Stimulated activated memory B cell treated with anti-CD40 and anti-IgM and Interleukin-4, amounts not matched to agents 10 μg/mL and 1 μg/mL and 100 μg/mL, for 72 hours (primary cell): ENCODE measurements at places on chromosomes 1 and 21.

DNA sequence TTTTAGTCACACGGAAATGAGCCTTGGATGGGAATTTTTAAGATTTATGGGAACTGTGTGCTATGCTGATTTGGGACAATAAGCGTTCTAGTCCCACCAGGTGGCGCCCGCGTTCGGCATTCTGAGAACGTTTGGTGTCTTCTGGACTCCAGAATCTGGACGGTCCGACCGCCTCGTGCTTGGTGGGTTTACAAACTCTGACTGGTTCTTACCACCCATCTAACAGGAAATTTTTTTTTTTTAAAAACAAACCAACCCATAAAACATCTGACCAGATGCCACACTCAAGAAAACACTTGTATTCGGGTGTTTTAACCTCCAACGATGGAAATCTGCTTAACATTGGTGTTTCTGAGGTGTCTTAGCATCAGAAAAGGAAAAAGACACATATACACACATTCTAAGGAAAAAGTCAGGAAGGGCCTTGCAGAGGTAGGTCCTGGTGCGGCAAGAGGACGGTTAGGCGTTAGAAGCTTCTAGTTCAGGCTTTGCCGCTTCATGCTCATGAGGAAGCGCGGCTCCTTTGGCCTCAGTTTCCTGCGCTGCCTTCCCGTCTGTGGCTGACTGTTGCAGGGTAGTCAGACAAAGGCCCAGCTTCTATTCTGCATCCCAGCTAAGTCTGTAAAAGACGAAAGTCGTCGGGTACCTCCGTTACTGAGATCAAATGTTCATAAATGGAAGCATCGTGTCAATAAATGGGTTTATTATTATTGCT lies 814 bp upstream of the DYRK3 start:
- no peak for ATAC-seq

GRCh38 chr1:55654171-55654570 lies 439.0 kb upstream of the USP24 start:
- ATAC-seq, result no peak

DNA sequence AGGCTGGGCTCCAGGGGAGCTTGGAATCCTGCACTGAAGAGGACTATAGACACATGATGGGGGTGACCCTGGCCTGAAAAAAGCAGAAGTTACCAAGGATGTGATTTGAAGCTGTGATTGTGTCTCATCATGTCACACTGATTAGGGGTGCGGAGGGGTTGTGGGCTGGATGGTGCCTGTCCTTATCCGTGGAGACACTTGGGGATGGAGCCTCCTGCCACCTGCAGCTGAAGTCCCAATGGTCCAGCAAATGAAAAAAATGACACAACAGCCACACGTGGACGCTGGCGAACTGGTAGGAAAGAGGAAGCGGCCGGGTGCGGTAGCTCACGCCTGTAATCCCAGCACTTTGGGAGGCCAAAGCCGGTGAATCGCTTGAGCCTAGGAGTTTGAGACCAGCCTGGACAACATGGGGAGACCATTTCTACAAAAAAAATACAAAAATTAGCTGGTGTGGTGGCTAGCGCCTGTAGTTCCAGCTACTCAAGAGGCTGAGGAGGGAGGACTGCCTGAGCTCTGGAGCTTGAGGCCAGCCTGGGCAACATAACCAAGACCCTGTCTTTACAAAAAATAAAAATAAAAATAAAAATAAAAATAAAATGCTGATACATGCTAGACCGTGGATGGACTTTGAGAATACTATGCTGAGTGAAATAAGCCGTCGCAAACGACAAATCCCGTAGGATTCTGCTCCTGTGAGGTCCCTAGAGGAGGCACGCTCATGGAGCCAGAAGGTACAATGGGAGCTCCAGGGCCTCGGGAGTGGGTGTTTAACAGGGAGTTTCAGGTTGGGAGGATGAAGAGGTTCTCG lies 838 bp upstream of the IBA57 start:
- ATAC-seq, result no peak

DNA sequence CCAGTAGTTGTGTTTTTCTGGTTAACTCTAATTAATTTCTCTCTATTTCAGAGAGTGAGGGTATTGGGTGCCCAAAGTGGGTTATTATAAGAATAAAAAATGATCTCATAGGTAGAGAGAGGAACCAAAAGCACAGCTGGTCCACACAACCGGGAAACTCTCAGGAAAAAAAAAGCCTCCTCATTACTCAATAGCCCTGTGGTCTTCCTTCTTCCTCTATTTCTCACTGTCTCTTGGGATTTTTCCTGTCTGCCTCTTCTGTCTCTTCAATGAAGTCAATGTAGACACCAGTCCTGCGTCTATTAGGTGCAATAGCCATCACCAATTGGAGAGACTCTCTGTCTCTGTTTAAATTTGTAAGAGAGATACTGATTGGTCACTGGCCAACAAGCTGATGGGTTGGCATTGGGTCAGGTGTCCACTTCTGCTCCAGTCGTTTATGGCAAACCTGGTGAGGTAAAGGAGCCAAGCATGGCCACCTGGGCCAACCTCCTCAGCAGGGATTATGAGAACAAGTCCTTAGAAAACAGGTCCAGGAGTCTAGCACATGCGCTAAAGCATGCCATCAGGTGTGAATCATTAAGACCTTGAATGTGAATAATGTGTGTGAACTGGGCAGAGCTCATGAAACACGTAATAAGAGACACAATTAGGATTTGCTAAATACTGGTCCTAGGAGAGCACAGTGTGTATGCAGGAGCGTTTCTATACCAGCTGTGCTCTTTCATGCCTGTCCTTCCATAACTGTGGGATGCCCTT lies 443.0 kb upstream of the RUNX1 start:
- no peak for ATAC-seq

- ATAC-seq, result no peak
Measured at GRCh38 chr1:29532285-29532684, 296.0 kb downstream of the PTPRU start.

- no peak for ATAC-seq
Measured at GRCh38 chr1:226403201-226404034, 4.5 kb downstream of the PARP1 start.

- no peak for ATAC-seq
Measured at GRCh38 chr1:38210021-38210894, 163.7 kb upstream of the POU3F1 start.
